ENCODE measurements at places on chromosomes 11 and 22. TPM values are rescaled to one million over a fixed set of nuclear protein-coding genes. Genes with fewer than 3 reads are reported as not detected.

GRCh38 chr11:125797641-125798040 is 9.7 kb downstream of the PATE3 start:
- peak; percentile 28 for ATAC-seq

DNA sequence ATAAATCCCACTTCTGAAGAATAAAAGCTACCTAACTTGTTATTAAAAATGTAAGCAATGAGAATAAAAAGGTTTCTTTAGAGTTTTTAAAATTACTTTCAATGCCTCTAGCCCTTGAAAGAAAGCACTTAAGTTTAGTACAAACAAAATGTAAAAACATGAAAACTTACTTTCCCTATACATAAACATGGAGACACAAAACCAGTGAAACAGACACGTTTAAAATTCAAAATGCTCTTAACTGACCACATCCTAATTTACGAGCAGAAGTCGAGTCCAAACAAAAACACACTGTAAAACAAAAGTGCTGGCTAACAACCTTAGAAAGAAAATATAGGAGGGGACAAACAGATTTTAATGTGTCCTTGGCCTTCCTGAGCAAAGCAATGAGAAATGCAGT is 36.6 kb downstream of the TCF20 start:
- ATAC-seq, result no peak

Gene OR52D1
- not detected for total RNA-seq

- ATAC-seq, result no peak
Observed at GRCh38 chr11:134134167-134134566, 65.3 kb downstream of the JAM3 start.

GRCh38 chr22:29032584-29032983 is 29.0 kb downstream of the C22orf31 start:
- no peak for ATAC-seq

Gene OR51B4
- total RNA-seq, result 0.26 TPM

- ATAC-seq, result no peak
Observed at GRCh38 chr11:69039501-69039900, 9.2 kb upstream of the TPCN2 start.

Gene TNNT3
- not detected for total RNA-seq

DNA sequence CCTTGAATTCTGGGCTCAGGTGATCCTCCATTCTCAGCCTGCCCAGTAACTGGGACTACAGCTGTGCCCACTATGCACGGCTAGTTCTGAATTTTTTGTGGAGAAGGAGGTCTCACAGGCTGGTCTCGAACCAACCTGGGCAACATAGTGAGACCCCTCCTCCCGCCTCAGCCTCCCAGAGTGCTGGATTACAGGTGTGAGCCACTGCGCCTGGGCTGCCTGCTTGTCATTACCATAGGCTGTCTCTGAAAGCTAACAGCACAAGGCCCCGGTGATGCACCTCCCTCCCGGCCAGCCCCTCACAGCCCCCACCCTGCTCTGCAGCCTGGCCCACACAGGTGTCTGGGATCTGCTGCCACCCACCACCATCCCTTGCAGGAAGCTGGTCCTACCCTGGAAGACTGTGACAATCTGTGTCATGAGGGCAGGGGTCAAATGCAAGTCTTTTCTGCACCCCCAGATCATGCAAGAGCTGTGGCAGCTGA is 82.4 kb downstream of the DGCR2 start:
- ATAC-seq, result no peak

DNA sequence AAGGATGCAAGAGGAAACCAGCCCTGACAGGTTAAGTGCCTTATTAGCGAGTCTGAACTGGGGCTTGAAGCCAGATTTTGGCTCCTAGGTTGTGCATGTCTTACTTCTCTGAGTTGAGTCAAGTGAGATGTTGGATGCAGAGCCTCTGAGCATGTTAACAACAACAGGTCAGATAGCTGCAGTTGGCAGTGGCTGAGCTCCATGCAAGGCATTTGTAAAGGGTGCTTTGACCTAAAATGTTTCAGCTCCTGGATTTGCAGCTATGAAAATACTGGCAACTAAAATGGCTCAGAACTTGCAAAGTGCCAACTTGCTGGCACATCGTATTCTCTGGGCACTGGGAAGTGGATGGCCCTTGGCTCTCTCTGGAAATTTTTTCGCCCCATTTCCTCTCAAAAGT is 16.4 kb upstream of the CSRP3 start:
- ATAC-seq, result no peak

DNA sequence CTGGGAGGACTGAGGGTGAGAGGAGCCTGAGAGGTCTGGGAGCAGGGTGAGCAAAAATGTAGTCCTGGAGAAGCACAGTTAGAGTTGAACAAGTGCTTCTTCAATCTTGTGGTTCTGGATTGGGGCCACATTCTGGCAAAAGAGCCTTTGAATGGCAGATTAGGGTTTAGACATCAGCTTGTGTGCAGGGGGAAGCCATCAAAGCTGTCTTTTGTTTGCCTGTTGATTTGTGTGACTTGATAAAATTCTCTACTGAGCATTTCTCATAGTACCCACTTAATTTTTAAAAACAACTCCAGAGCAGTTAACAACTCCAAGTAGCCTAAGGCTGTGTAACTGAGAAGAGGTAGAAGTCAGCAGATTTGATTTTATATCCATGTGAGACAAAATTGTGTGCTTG is 166.2 kb downstream of the FAT3 start:
- ATAC-seq, result no peak

DNA sequence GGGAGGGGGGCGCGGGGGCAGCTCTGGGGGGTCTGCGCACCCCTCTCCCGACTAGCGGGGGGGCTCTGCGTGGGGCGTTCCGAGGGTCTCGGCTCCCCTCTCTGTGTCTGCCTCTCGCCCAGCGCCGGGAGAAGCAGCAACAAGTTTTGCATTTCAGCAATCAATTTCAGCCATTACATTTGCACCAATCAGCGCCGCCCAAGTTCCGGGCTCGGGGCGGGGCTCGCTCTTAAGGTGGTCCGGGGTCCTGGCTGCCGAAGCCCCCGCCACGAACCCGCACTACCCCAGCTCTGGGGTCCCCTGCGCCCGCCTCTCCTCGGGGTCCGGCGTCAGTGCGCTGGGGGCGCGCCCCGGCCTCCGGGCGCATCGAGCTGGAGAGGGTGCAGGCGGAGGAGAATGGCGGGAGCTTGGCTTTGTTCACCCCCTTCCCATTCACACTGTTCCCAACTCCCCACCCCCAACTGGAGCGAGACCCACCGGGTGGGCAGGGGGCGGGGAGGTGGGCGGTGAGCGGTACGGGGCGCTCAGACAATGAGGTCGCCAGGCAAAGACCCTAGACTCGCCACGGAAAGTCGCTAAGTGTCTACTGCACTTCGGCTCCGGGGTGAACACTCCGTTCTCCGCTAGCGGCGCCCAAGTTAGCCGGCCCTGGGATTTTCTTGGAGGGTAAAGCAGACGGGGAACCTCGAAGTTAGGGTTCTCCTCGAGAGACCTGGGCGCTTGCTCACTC is at the start of gene MN1:
TSS of gene MN1 (minus strand) at position 141 of the 730 bp plus-strand sequence. CDS start 1,213 bp downstream, outside the sequence.
- peak; percentile 69 for ATAC-seq

- no peak for ATAC-seq
Observed at GRCh38 chr11:114605370-114605769, 9.8 kb upstream of the NXPE4 start.

DNA sequence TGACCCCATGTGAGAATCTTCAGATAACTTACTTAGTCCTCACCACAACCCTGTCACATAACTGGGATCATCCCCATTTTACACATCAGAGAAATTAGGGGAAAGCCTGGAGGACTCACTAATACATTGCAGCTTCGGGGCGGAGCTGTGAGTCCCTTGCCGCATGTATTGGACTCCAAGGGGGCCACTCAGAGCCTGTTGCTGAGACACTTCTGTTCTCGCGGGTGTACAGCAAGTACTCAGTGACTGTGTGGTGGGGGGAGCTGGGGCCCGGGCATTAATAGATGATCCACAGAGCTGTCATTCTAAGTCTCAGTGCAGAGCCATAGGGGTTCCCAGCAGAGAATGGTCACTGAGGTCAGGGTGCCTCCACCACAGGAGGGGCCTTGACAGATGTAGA is 13.5 kb downstream of the OAF start:
- ATAC-seq, result no peak

DNA sequence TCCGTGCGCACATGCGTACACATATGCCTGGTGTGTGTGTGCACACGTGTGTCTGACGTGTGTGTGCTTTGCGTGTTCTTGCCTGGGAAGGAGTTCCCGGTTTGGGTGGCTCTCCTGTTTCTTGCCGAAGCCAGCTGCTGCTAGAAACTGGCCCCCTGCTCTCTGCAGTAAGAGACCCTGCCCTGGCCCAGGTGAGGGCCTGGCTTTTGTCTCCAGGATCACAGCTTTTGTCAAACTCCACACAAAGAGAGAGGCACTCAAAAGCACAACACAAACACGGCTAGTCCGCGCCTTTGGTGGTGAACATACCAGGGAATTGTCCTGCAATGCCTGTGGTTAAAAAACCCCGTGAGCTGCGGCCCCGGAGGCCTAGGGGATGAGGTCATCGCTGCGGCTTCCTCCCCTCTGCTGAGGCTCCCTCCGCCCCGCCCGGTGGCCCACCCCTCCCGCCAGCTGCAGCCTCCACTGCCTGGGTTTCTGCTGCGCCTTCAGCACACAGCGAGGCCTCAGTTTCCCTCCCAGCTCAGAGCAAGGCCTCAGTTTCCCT is 88.9 kb downstream of the KCNQ1 start:
- peak; percentile 70 for ATAC-seq

GRCh38 chr11:9269492-9270013 is 4.4 kb upstream of the DENND5A start:
- ATAC-seq, result no peak

Gene PIWIL4
- total RNA-seq, result 4.5 TPM

Gene PHETA2
- total RNA-seq, result 1.2 TPM

GRCh38 chr11:100847696-100848216 is 160.7 kb downstream of the ARHGAP42 start:
- ATAC-seq, result no peak

GRCh38 chr11:65206441-65206841 is 24.7 kb downstream of the CAPN1 start:
- no peak for ATAC-seq

GRCh38 chr11:121451178-121451985 is 732 bp upstream of the SORL1 start:
- ATAC-seq, result no peak

Gene AGBL2
- 2.3 TPM for total RNA-seq

GRCh38 chr11:118291477-118292135 is 12.9 kb upstream of the CD3E start:
- no peak for ATAC-seq

DNA sequence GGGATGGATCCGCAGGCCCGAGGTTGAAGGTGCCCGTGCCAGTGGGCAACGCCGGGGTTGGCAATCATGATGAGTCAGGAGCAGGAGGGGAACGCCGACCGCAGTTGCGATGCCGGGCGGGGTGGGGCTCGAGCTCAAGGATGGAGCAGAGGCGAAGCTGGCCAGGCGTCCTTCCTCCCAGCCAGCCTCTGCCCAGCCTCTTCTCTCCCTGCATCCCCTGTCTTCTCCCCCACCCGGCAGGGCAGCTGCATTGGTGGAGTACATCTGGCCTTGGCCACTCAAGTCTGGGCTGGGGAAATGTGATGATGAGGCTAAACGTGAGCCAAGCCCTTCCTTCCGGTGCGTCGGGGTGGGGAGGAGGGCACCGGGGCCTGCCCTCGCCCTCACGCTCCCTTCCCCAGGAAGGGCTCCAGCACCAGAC is 3.9 kb downstream of the IFITM10 start:
- no peak for ATAC-seq

- no peak for ATAC-seq
Observed at GRCh38 chr11:126530416-126530815, 174.9 kb downstream of the ST3GAL4 start.

Gene JAML
- total RNA-seq, result 2.6 TPM

DNA sequence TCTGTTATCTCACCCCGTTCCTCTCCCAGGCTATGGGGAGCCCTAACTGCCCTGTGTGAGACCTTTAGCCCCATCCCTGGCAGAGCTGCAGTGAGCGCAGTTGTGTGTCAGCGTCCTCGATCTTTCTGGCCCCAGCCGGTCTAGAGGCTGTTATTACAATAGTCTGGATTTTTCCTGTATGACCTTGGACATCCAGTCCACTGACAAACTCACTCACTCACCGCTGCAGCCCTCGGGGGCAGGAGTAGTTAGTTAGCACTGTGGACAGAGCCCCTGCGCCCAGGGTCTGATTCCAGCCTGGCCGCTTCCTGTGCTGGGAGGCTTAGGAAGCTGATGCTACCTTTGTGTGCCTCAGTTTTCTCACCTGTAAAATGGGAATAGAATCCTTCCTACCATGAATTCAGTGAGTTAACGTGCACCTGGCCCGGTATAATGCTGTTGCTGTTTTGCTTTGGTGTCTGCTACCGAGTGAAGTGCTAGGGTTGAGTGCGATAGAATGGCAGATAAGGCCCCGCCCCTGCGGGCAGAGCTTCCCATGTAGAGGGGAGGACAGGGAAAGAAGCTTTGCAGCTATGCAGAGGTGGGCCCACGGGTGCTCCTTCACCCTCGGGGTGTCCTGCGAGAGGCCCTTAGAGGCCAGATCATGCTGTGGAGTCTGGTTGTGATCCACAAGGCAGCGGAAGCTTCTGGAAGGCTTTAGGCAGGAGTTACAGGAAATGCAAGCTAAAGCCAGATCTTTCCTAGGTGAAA is 3.0 kb downstream of the LRP5 start:
- no peak for ATAC-seq

- no peak for ATAC-seq
Observed at GRCh38 chr11:15342163-15342562, 227.4 kb downstream of the INSC start.

Gene LRRC32
- total RNA-seq, result 0.87 TPM

DNA sequence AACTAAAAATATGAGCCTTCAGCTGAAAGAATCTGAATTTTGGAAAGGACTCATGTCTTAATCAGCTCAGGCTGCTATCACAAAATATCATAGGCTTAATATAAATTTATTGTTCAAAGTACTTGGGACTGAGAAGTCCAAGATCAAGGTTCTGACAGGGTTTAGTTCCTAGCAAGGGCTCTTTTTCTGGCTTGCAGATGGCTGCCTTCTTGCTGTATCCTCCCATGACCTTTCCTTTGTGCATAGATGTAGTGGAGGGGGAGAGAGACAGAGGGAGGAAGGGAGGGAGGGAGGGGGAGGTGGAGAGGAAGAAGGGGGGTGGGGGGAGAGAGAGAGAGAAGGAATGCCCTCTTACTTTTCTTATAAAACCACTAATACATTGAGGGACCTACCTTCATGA is 306.8 kb upstream of the DDI1 start:
- ATAC-seq, result peak; percentile 19

DNA sequence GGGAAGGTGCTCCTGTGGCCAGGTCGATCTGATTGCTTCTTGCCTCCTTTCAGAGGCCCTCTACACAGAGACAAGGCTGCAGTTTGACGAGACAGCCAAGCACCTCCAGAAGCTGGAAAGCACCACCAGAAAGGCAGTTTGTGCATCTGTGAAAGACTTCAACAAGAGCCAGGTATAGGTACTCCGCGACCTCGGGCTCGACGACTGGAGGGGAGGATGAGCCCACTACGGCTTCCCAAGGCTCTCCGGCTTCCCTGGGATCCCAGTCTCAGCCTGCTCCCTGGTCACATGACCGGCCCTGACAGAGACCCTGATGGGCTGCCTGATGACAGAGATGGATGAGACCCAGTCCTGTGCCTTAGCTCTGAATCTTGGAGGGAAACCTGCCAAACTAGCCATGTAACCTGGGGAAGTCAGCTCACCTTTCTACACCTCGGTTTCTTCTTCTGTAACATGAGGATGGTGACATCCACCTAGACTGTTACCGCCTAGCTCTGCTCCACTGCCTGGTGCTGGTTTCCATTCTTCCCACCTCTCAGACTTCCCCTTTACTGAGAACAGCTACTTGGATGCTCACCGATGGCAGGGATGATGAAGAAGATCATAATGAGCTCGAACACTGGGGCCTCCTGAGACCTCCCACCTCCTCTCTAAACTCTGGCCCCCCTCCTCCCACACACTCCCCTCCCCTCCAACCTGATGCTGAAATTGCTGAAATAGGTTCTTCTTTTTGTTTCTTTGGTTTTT is 8.9 kb downstream of the RIBC2 start:
- ATAC-seq, result no peak

GRCh38 chr22:31080164-31080847 is 812 bp upstream of the SMTN start:
- ATAC-seq, result no peak
